SW 1271 (cell line): ENCODE measurements at places on chromosomes 3 and 15.
A peak's percentile ranks its signal among the peaks of the same experiment; 100 is the strongest.

DNA sequence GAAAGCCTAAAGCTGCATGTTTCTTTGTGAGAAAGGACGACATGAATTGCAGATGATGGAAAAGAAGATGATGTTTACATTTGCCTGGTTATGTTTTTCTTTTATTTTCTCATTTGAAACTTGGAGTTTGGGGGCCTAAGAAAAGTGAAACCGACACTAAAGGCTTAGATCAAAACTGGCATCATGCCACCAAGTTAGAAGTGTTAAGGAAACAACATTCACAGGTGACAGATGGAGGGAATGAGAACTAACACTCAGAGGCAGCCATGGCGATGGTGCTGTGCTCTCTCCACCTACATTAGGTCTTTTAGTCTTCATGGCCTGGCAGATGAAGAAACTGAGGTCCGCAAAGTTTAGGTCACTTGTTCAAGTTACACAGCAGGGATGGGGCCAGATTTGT lies 923.6 kb downstream of the TUSC7 start:
- no peak for DNase-seq

- no peak for DNase-seq
Observed at GRCh38 chr3:14331251-14331650, 71.2 kb upstream of the SLC6A6 start.

GRCh38 chr3:44887101-44887500 lies 12.7 kb downstream of the TGM4 start:
- DNase-seq = no peak

DNA sequence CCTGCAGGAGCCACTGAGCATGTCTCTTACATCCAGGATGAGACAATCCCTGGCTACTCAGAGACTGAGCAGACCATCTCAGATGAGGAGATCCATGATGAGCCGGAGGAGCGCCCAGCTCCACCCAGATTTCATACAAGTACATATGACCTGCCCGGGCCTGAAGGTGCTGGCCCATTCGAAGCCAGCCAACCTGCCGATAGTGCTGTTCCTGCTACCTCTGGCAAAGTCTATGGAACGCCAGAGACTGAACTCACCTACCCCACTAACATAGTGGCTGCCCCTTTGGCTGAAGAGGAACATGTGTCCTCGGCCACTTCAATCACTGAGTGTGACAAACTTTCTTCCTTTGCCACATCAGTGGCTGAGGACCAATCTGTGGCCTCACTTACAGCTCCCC lies 6.2 kb downstream of the MAP1A start:
- DNase-seq = no peak

GRCh38 chr3:126031981-126032471 lies 51.9 kb downstream of the SLC41A3 start:
- DNase-seq = no peak

DNA sequence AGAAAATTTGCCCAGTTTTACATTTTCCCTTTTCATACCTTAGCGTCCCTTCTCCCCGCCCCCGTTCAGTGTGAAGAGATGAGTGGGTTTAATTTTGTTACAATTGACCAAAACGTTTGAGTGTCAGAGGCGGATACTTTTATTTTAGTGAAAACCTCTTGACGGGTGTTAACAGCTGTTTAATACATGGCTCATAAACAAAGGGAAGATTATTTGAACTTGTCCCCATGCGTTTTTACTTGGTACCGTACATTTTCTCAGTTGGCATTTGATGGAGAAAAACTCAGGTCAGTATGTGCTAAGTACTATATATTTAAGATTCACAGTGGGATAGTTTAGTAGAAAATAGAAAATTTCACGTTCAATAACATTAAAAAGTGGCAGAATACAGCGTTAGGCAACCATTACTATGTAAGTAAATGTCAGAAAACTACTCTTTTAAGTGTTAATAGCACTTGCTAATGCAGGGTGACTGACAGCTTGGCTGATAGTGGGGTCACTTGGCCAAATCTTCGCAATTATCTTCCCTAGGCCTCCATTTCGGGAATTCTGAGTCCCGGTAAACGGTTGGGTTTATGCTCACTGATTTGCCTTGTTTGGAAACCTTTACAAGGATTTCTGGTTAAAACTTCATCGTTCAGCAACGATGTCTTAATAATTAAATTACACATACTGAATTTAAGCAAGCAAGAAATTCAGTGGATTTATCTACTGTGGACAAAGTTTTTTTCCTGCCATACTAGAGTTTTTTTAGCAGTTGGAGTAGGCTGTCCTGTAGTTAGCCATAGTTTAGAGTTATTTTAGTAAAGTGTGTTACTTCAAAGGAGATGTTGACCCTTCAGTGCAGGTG lies 4.8 kb downstream of the CHD2 start:
- no peak for DNase-seq

- peak; percentile 27 for DNase-seq
Observed at GRCh38 chr15:72722071-72722696, 36.2 kb downstream of the BBS4 start.

GRCh38 chr3:30611613-30612436 lies 5.4 kb downstream of the TGFBR2 start:
- DNase-seq = peak; percentile 81

- no peak for DNase-seq
Observed at GRCh38 chr15:37359101-37359892, 258.9 kb upstream of the MEIS2 start.

GRCh38 chr15:26773917-26774316 lies 1.1 kb upstream of the GABRB3 start:
- no peak for DNase-seq

- no peak for DNase-seq
Observed at GRCh38 chr3:10345911-10346310, 25.0 kb upstream of the SEC13 start.
